GM03348 (cell line): ENCODE measurements at places on chromosomes 1 and 21.

DNA sequence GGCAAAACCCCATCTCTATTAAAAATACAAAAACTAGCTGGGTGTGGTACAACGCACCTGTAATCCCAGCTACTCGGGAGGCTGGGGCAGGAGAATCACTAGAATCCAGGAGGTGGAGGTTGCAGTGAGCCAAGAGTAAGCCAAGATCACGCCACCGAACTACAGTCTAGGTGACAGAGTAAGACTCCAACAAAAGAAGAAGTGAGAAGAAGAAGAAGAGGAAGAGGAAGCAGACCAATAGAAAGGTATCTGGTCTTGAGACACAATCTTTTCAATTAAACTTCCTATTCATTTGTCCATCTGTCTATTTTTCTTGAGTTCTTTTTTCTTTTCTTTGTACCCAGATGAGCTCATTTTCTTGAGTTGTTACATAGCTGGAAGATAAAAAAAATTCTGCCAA is 55.7 kb upstream of the ACADM start:
- DNase-seq: no peak

DNA sequence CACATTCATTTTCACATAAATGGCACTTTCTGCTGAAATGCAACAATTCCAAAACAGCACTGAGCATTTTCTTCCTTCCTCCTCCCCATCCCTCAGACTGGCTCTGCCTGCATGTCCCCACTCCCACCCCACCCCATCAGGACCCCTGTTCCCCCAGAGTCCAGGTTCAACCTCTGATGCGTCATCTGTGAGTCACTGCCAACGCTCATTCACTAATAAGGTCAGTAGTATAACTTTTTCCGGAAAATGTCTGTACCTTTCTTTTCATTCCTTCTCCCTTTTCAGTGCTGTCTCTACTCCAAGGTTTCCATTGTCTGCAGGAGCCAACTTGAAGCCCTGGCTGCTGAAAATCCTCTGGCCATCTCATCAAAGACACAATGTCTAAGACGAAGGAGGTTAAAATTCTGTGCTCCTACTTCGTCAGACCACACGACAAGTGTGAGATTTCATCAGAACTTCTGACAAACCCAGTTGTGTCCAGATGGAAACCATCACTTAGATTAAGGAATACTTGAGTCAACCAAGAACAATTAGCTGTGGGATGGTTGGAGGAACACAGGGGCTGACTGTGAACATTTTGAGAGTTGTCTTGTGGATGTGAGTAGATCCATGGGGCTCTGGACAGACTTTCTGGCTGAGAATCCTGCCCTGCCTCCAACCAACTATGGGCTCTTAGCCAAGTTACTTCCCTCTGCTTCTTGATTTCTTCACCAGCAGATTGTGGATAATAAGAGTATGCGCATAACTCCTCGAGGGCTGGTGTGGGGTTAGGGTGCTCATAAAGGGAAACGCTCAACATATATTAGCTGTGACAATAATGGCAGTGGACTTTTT is 35.6 kb upstream of the UTS2 start:
- no peak for DNase-seq

DNA sequence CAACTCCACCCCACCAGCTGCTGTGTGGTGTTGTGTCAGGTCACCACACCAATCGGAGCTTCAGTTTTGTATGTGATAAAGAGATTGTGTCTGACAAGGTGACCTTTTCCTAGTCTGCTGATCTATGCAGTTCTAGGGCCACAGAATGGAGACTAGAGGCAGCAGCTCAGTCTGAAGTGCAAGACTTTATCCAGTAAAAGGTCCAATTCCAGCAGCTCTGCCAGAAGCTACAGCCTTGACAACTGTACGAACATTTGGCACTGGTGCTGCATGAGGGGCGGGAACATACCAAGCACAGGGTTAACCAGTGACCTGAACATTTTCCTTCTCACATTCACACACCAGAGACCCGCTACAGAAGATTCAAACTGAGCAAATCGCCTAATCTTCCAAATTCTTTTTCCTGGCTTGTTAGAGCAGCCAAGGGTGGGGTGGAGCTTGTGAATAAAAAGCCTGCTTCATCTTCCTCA is 9.3 kb downstream of the FMO1 start:
- no peak for DNase-seq

DNA sequence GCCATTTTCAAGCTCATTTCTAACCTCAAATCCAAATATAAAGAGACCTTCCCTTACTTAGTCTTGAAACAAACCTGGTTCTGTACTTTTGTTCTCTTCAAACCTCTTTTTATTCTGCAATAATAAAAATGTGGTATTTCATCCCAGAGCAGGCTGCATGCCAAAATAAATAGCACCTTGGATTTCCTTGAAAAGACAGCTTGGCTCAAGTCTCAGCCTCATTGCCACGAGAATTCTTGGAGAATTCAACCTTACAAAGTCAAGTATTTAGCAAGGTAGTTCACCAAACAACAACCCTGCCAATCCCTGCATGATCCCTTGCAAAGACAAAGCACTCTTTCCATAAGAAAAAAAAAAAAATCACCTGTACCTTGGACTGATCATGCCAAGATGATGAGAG is 33.8 kb downstream of the KANK4 start:
- no peak for DNase-seq

DNA sequence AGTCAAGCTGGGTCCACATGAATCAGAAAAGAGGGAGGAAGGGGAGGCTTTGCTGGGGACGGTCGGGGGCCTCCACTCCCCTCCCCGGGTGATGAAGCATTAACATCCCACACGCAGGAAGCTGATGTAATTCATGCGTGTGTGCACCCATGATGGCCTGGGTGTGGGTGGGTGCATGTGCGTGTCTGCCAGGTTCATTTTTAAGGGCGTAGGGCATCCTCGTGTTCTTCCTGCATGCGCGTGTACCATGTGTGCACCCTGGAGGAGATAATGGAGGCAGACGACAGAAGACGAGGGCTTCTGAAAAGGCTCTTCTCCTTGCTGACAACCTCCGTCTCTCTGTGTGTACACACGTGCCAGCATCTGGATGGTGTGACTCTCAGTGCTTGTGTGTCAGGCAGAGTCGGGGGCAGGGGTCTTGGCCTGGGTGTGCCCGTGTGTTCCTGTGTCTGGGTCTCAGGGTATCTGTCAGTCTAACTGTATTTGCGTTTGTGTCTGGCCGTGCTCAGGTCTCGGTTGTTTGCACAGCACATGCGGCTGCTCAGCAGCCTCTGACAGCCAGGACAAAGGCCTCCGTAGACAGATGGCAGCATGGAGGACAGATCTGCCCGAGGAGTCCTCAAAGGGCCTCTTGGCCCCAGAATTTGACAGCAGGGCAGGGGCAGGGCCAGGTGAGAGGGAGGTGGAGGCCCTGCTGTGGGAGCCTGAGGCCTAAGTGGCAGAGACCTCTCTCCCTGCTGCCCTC is 2.4 kb downstream of the RAP1GAP start:
- no peak for DNase-seq

DNA sequence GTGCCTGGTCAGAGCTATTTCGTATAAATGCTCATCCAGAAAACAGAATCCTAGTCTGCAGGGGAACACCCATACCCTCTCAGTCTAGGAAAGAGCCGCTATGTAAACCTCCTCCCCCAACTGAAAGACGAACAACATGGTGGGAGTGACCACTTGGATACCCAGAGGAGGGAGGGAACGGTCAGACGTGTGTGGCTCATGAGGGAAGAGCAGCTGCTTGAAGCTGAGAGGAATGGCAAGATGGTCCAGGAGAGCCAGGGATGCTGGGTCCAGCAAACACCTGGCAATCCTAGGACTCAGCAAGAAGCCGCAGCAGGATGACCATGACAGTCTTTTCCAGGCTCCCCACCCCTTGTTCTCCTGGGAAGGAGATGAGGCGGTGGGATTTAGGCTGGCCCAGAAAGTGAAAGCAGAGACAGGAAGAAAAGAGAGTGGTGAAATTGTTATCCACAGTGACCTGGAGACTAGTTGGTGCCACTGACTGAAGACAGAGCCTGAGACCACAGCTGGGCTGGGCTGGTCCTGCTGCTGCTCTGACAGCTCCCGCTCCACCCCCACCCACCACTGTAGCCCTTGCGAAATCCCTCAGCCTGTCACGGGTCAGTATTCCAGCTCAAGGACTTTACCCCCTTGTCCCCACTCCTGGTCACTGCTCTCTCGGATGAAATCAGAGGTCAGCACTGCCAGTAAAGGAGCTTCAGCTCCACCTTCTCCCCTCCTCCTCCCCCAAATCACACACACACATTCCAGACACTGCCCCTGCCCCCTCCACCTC is 3.6 kb downstream of the CERS2 start:
- peak; percentile 84 for DNase-seq

DNA sequence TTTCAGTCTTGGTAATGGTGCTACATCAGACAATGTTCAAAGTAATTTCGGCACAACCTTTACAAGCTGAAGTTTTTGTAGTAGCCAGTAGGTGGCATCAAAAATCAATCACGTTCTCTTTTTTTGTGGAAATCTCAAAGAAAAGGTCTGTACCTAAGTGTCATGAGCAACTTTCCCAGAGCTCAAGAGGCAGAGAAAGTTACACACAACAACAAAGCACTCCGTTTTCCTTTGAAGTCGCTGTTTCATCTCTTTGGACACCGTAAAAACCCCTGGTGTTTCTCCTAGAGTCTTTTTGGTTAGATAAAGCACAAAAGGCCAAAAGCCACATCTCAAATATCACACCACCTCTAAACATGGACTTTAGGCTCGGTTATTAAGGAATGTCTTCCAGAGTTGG is 131.6 kb downstream of the LHX8 start:
- peak; percentile 24 for DNase-seq

GRCh38 chr1:59625384-59625783 is 189.4 kb upstream of the HOOK1 start:
- DNase-seq: no peak

DNA sequence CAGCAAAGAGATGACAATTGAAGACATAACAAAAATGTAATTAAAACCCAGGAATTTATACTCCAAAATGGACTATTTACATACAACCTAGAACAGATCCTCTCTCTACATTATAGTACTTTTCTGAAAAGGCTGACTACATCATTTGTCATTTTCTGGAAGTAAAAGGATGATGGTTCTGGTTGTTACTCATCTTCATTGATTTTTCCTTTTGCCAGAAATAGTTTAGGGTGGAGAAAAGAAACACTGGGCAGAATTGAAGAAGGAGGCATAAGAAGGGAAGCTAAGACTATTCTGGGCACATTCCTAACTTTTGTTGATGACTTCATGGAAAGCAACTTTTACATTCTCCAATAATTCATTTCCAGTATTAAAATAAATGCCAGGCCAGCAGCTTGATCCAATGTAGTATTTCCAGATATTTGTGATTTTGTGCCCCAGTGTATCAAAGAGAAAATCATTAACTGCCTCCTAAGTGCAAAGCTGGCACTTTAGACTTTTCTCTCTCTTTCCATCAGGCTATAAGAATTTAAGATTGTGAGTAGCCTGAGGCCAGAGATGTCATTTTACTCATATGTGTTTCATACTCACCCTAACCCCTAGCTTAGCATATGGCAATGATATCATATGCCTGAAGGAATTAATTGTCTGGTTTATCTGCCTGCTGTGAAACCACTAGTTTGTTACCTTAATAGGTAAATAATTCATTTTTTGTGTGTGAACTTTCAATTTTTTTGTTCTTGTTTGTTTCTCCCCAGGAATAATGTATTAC is 369.5 kb upstream of the LYPLAL1 start:
- peak; percentile 17 for DNase-seq

GRCh38 chr1:21589618-21590017 is 79.5 kb downstream of the RAP1GAP start:
- DNase-seq: no peak

DNA sequence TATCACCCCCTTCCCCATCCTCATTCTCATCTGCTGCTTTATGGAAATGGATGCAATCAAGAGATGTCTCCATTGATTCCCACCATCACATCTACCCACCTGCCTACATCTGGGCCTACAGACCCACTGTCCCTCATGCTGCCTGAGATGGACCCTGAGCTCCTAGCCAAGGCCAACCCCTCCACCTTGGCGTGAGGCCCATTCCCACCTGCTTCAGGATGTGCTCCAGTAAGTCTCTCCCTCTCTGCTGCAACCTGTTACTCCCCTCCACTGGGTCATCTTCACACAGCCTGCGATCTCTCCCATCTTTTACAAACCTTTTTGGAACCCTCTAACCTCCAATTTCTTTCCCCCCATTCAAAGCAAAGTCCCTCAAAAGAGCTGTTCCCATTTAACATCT is 4.5 kb upstream of the GALE start:
- no peak for DNase-seq

GRCh38 chr1:110857964-110858948 is 14.7 kb upstream of the CD53 start:
- no peak for DNase-seq

DNA sequence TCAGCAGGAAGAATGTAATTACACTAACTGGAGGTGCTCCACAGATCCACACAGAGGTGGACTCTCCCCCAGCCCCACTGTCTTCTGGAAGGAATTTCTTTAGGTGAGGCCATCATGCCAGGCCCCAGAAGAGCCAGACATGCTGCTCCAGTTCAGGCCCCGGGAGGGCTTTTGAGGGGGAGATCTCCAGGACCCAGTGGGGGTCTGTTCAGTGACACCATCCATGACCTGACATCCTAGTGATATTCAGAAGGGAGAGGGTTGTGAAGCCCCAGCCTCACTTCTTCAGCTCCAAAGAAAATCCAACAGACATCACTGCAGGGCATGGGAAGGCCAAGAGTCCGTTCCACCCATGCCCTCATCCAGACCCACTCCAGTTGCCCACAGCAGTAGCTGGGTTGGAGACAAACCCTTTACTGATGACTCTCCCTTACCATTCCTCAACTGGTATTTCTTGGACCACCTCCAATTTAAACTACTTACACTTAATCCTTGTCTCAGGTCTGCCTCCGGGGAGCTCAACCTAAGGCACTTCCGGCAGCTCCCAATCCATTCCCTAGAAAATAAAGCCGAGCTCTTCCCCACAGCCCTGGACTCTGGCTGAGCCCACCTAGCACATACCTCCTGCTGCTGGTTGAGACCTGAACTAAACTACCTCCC is 39.2 kb downstream of the CSMD2 start:
- no peak for DNase-seq

GRCh38 chr1:222976453-222976852 is 161.6 kb downstream of the DISP1 start:
- no peak for DNase-seq

- DNase-seq: no peak
These were observed 4.7 kb downstream of the SCAF4 start for GRCh38 chr21:31727181-31727580.

DNA sequence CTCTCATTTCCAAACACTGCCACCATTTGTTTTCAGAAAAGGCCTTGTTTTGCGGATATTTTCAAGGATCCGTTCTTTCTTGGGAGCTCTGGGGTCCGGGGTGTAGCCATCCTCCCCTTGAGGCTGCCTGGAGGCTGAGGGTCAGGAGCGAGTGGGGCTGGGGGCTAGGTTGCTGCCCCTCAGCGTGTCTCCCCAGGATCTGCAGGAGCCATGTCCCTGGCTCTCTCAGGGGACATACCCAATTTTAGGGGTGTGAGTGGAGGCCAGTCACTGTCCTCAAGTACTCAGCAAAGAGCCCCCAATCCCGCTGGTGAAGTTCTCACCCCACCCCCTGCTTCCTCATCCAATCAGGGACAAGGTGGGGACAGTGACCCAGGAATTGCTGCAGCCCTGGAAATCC is 15.0 kb upstream of the PRDM16 start:
- DNase-seq: no peak

- no peak for DNase-seq
These were observed 4.5 kb downstream of the TMEM125 start for GRCh38 chr1:43274125-43274803.
